PC-3 (cell line): ENCODE measurements at places on chromosomes 5 and 9. TPM values are rescaled to one million over a fixed set of nuclear protein-coding genes. Genes with fewer than 3 reads are reported as not detected.

DNA sequence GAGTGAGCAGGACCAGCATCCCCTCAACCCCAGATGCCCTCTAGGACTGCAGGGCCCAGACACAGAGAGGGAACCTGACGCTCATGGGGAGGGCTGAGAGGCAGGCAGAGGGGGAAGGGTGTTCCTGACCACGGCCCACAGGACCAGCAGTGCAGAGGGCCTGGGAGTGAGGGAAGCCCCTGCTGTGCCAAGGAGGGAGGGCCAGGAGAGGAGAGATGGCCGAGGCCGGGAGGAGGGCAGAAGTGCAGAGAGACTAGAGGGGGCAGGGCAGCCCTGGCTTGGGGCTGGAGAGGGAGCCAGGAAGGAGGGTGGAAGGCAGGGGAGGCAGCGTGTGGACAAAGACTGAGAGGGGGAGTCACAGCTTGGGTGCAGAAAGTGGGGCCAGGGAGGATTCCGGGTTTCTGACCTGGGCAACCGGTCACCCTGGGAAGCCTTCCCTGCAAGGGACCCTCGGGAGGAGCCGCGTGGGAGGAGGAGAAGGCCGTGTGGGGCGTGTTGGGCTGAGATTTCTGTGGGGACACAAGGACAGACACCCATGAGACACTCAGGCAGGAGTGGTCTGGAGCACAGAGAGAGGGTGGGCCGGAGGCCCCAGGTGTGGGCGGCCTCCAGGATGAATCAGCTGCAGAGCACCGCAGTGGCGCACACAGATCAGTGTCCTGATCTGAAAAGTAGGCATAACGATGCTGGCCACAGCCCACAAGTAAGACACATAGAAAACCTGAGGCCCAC, 117.5 kb downstream of the ADAMTS2 start:
- no peak for DNase-seq

- DNase-seq, result peak; percentile 72
Measured at GRCh38 chr9:108831496-108832178, 24.1 kb downstream of the ACTL7B start.

- no peak for DNase-seq
Measured at GRCh38 chr5:122933956-122934355, 88.5 kb downstream of the SNX24 start.

DNA sequence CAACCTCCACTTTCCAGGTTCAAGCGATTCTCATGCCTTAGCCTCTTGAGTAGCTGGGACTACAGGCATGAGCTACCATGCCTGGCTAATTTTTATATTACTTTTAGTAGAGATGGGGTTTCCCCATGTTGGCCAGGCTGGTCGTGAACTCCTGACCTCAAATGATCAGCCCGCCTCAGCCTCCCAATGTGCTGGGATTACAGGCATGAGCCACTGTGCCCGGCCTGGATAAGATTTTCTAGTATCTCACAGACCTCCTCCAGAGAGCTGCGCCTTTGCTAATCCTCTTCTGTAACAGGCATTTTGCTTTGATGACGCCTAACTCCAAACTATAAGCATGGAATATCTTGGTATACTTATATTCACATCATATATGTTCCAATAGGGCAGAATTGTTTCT, 99.4 kb downstream of the FSTL4 start:
- no peak for DNase-seq

Gene MYOZ3
- total RNA-seq, result not detected in 2 replicates

Gene LCN12
- total RNA-seq, result 0.55 TPM in 1 of 2 replicates, not detected in the other

DNA sequence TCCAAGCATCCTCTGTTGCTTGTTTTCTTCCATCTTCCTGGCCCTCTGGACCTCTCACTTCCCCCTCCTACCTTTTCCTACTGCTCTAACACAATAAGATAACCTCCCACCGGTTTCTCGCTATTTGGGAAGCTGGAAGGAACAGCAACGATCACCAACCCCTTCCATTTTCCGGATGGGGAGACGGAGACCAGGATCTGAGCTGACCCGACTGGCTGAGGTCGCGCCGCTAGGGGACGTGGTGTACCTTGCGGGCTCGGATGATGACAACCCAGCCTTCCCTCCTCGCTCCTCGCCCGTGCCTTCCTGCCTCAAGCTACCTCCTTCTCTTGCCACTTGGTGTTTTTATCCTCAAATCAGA, 1.9 kb downstream of the LPAR1 start:
- peak; percentile 67 for DNase-seq

DNA sequence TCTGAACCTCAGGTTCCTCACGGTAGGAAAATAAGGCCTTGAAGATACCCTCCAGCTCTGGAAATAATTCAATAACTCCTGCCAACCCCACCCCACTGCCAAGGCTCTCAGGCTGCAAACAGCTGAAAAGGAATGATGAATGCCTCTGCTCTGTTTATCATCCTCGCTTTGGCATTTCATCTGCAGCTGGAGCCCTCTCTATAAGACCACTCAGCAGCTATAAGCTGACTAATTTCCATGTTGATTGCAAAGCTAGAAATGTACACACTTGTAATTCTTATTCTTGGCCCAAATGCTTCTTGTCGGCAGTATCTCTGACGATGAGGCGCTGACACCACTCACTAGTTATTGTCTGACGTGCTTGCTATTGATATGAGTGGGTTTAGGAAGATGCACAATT, 408.4 kb upstream of the NMUR2 start:
- DNase-seq, result no peak

Gene FAM169A
- total RNA-seq, result 10.6 and 11.2 TPM in 2 replicates

DNA sequence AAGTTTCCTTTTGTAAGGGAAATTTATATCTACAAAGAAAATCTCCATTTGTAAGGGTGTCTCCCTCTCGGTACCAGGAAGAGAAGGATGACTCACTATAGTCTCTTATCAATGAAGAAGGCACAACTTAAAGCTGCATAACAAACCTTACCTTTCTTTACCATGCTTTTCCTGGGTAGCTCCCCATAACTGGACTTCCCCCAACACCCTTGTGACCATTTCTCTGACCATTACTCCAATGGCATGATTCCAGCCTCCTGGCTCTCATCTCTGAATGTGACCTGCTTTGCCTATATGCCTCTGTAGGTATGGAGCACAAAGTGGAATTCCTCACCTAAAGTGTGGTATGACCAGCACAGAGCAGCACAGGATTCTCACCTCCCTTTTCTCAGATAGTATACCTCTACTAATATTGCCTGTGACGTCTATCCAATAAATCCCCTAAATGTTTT, 62.8 kb downstream of the GNA14 start:
- DNase-seq, result no peak

- peak; percentile 92 for DNase-seq
Measured at GRCh38 chr5:180784497-180785097, 18.0 kb downstream of the MGAT1 start.

DNA sequence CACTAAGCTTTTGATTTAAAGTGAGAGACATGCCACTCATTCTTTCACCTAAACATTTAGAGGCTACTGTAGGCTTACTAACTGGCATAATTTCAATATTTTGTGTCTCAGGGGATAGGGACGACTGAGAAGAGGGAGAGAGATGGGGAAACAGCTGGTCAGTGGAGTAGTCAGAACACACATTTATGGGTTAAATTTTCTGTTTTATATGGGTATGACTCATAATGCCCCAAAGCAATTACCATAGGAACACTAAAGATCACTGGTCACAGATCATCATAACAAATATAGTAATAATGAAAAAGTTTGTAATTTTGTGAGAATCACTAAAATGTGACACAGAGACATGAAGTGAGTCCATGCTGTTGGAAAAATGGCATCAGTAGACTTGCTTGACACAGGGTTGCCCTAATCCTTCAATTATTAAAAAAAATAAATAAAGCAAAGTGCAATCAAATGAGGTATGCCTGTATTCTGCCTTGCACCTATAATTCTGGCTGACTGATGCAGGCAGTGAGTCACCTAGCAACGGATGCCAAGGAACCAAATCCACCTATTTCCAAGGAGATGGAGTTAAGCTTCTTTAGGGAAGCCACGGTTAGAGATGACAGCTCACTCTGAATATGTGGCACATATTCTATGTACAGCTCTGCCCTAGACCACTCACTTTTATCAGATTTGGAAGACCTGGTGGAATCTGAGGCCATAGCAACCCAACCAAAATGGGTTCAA, 166.1 kb downstream of the MARCHF11 start:
- DNase-seq, result peak; percentile 8

Gene BARHL1
- total RNA-seq, result not detected in 2 replicates

Gene HSD17B3
- 0.26 TPM in 1 of 2 replicates, not detected in the other for total RNA-seq

DNA sequence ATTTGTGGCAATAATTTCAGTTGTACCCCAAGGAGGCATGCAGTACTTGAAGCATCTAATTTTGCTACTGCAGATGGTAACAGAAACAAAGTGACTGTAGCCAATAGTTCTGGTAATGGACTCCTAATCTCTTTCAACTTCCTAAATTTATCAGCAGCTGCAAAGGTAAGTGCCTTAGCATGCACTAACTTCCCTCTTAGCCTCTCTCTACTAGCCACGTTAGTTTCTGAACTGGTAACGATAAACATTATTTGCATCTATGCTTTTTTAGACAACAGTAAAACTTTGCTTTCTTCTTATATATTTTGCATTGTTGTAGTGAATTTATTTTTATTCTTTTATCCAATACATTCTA, 6.2 kb upstream of the CKS2 start:
- DNase-seq, result no peak

DNA sequence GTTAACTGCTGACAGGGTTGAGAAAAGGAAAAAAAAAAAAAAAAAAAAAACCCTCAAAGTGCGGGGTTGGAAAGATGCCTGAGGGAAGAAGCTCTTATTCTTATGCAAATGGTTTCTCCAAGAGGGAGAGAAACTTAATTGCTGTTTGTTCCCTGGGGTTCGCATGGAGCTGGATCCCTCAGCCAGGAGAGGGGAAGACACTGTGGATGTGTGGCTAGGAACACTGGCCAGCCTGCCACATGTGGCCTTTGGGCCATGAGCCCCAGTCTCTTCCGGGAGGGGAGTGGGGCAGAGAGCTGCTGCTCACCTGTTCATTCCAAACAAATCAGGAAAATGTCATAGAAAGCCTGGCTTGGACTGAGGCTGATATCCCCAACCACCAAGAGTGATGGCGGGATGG, 9.4 kb upstream of the SCGB3A2 start:
- DNase-seq, result no peak

- DNase-seq, result no peak
Measured at GRCh38 chr5:39462211-39462610, 37.4 kb upstream of the DAB2 start.

DNA sequence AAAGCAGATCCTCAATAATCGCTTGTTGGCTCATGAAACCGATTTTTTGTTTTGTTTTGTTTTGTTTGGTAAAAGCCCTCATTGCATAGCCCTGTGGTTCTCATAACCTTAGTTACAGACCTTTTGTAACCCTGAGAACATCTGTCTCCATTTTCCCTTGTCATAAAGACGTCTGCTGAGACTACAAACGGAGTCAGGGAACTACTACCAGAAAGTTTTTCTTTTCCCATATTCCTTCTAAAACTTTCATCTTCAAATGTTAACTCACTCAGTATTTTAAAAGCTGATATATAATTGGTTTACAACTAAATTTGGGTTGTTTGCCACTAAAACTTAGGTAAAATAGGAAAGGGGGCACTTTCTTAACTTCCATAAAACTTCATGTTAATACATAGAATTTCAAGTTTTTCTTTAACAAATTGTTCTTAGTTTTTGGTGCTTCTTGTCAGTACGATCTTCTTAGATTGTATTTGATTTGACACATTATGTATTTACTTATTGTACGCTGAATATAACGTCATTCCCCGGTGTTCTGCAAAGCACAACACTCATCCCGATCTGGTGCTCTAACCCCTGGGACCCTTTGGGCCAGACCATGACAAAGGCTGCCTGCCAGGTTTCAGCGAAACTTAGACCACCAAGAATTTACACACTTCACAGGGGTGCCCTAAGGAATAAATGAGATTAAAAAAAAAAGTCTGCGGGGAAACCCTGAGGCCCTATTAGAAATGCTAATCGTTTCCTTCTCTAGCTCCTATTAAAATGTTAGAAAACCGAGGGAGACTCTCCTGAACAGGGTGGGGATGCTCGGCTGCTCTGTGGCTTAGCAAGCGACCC, 1.1 kb upstream of the ANP32B start:
- DNase-seq, result no peak
